CD4-positive, alpha-beta T cell treated with Interleukin-6 at 100 ng/mL for 8 hours (primary cell): ENCODE measurements at places on chromosomes 2 and 18.
A peak's percentile ranks its signal among the peaks of the same experiment; 100 is the strongest.

- DNase-seq, result no peak
These were observed 6.0 kb downstream of the CD302 start for GRCh38 chr2:159792036-159792435.

DNA sequence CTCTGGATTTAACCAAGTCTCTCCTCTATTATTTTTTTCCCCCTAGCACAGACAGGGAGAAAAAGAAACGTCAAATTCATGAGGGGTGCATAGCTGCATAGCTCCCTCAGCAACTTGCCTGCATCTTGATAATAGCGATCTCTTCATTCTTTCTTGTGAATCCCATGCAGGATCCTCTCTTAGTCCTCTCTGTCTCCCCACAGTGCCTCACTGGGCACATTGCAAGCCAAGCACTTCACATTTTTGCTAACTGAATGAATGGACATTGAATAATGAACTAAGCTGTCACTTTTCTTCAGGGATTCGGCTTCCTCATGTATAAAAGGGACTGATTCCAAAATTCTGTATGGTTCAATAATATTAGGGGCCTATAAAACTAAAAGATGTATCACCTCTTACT, 2.9 kb upstream of the EPB41L3 start:
- DNase-seq, result no peak

- DNase-seq, result no peak
These were observed 21.6 kb upstream of the CACNB4 start for GRCh38 chr2:152120430-152120829.

DNA sequence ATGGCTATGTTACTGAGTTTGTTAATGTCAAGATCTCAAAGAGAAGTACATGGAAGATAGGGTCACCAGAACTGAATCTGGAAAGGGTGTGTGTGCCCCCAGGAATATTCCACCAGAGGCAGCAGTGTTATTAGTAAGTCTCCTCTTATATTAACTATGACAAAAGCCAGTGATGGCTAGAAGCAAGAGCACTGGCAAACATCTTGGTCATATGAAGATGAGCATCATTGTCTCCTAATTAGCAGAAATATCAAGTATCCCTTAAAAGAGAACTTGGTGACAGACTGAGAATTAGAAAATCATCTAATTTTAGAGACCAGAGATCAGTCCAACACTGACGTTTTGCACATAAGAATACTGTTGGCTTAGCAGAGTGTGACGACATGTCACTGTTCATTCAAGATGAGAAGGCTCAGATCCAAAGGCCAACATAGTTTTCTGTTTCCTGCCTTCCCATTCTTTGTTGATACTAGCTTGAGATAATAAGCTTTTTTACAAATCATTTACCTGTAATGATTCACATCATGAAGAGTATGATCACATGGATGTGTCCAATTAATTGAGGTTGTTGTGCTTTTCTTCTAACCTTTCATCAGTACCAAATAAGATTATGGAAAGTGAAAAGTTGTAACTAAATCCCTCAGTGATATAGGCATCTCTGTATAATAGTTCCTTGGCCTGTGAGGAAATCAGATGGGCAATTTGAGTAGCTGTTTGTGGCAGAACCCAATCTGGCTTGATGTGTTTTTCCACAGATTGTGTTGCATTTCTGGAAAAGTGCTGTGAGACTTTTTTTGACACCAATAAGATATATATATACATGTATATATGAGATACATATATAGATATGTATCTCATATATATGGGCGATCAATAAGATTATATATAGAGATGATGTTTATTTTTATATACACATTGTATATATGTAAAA, 44.5 kb downstream of the MAPRE2 start:
- DNase-seq, result no peak

- DNase-seq, result no peak
These were observed 237.8 kb upstream of the RAB6C start for GRCh38 chr2:129741623-129742022.

DNA sequence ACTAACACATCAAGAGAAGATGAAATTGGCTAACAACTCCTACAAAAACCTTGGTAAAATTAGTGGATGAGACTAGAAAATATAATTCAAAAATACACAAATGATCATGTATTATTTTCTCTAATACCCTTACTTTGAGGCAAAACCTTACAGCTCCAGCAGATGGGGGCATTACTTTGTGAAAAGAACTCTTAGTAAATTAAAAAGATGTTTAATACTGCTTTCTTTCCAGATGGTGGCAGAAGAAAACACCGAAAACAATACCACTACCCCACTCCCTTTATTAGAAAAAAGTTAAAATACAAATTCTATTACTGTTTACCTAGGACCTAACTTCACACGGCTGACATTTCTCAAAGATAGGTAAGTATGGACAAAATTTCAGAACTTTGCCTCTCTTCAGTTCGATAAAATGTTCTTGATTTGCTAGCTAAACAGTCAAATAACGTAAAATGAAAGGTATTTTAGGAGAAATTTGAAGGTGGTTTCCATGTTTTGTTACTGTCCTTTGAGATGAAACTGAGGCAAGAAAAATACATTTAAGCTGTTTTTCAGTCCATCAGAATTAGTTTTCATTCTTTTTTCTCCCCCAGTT, 30.6 kb downstream of the ORC4 start:
- peak; percentile 38 for DNase-seq

GRCh38 chr18:58991167-58991798, 126.6 kb downstream of the ZNF532 start:
- no peak for DNase-seq

DNA sequence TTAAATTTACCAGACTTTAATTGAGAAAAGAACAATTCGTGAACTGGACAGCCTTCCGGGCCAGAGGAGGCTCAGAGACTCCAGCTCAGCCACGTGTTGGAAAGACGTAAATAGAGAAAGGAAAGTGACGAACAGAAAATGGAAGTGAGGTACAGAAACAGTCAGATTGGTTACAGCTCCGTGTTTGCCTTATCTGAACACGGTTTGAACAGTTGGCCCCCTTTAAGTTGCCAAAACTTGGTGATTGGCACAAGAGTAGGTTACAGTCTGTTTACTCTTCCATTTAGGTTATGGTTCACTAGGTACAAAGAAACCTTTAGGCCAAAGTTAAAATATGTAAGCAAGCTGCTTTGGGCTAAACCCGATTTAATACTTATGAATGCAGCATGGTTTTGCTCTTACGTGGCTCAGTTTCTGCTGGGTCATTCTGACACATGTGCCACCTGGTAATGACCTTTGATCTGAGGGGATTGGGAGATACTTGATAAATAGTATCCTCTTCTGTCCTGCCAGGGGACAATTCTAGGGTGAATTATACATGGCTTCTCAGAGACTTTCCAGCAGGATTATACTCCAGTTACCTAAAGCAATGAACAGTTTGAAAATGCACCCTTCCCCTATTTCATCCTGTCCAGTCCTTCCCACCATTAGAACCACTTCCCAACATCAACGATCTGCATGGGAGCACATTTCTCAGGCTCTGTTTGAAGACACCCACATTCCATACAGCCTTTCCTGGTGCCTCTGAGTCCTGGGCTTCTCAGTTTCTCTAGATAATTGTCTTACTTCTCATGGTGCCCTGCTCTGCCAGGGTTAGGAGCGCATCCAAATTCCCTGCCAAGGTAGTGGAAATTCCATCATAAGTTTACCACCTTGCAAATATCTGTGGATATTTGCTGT, 65.1 kb upstream of the TGIF1 start:
- no peak for DNase-seq

GRCh38 chr2:65724752-65725151, 292.4 kb upstream of the SPRED2 start:
- no peak for DNase-seq

DNA sequence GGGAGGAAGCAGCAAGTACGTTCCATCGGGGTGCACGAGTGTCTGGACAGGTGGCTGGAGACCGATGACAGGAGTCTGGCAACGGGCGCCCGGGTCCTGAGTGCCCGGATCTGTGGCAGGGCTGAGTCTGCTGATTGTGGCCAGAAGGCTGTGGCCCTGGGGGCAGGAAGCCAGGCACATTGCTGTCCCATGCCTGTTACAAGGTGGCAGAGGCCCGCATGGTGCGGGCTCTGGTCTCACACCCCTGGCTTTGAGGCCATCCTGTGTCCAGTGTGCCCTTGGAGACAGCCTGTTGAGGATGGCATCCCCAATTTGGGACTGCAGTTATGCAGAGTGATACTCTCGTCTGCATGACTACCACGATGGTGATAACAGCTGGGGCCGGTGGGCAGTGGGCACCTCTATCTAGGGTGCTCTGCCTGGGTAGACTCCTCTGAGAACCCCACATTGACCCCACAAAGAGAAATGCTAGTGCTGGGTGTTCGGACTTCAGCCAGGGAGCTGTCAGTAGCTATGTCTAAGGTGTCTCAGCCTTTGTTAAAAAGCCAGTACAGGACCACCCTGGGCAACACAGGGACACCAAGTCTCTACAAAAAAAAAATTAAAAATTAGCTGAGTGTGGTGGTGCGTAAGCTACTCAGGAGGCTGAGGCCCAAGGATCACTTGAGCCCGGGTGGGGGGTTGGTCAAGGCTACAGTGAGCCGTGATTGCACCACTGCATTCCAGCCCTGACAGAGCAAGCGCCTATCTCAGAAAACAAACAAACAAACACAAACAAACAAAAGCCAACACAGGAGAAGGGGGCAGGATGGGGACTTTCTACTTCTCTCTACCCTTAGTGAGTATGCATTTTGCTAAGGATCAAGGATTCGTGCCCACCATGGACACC, 88.3 kb downstream of the RHOB start:
- no peak for DNase-seq

DNA sequence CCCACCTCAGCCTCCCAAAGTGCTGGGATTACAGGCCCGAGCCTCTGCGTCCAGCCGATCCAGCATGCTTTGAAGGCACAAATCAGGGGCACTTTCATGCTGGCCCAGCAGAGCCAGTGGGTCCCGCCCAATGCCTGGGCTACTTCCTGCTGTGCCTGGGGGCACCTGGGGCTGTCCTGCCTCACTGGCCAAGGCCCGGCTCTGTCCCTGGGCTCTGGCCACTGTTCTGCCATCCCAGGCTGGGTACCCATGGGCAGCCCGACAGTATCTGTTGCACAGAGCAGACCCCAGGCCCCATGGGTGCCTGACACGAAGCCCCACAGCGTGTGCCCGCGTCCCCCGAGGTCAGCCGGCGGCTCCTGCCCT, 6.8 kb upstream of the GAL3ST2 start:
- DNase-seq, result no peak

GRCh38 chr18:37567994-37568359, 2.4 kb upstream of the CELF4 start:
- DNase-seq, result no peak

DNA sequence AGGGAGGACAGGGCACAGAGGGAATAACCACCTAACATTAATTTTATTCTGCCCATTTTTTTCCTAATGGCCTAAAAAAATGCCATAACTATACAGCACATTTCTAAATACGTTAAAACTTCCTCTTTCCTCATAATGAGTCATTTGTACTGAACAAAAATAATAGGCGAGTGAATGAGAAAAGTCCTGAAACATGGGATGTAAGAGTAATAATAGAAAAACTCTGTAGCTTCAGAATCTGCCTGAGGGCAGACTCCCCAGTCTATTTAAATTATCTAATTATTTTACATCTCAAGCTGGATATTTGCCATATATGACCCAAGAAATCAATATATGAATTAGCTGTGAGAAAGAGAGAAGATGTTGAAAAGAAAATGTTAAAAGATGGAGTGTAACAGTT, 285.1 kb downstream of the TMX3 start:
- DNase-seq, result no peak

- DNase-seq, result no peak
These were observed 742.4 kb downstream of the DCDC2C start for GRCh38 chr2:4445821-4446220.

DNA sequence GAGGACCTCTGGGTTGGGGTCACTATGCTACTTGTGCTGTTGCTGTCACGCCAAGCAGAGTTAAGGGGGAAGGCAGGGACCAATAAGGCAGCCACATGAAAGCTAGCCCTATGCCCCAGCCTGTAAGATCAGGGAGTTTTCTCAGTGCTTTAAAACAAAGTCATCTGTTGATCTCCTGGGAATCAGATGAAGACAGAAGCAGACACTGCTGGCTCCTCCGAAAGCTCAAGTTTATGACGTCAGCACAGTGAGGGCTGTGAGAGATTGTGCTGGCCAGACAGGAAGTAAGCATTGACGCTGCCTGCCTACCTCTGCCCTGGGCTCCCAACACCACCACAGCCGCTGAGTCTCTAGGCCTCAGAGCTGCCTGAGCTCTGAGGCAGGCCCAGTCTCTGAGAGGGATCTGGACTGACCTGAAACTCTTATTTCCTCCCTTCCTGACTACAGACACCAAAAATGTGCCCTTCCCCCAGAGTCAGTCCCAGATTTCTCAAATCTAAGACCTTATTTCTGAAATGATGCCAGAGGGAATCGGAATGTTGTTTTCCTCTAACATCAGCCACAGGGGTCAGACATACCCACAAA, 118.1 kb upstream of the EPAS1 start:
- peak; percentile 35 for DNase-seq

GRCh38 chr2:171436307-171436706, 2.3 kb downstream of the DCAF17 start:
- DNase-seq, result no peak

DNA sequence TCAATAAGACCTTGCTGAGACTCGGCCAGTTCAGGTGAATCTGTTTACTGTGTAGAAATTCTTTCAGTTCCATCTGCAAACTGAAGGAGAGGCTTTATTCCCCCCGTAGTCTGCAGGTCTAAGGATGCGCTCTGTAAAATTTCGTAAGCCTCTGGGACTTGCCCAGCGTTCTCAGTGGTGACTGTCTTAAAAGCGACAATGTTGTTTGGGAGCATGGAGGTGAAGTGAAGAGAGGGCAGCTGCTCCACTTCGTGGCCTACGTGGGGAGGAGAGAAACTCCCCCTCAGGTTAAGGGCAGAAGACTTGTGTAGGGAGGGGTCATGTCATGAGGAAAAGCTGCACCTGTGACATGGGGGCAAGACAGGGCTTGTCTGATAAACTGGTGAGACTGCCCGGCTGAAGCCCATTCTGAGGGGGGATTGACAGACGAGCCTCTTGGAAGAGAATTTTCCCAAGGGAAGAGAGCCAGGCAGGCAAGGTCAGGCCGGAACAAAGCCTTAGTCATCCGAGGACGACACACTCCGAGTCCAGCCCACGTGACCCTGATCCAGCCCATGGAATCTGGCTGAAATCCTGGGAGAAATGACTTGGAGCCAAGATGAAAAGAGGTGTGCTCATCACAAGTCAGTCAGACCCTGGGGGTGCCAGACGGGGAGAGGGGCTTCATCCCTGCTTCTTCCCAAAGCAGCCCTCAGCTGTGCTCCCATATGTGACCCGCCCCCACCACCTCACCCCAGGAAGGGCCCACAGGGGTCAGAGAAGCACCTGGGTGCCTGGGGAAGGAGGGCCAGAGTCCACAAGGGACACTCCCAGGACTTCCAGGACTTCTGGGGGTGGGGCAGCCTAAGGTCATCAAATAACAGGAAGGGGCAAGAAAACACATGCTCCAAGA, 88.5 kb upstream of the SH3BP4 start:
- DNase-seq, result no peak

- DNase-seq, result no peak
These were observed 115.0 kb downstream of the CERS6 start for GRCh38 chr2:168571061-168571460.

- no peak for DNase-seq
These were observed 421.4 kb upstream of the TCF4 start for GRCh38 chr18:56009411-56009810.

GRCh38 chr2:147589127-147589526, 255.7 kb upstream of the ACVR2A start:
- DNase-seq, result no peak

GRCh38 chr2:222827417-222827816, 33.4 kb upstream of the ACSL3 start:
- no peak for DNase-seq
